ENCODE measurements at places on chromosomes 2 and 18.
A peak's percentile ranks its signal among the peaks of the same experiment; 100 is the strongest.

GRCh38 chr2:156792242-156792840 lies 356.2 kb downstream of the GPD2 start:
- no peak for DNase-seq

- DNase-seq: no peak
Measured at GRCh38 chr2:152730591-152731333, 12.3 kb downstream of the ARL6IP6 start.

DNA sequence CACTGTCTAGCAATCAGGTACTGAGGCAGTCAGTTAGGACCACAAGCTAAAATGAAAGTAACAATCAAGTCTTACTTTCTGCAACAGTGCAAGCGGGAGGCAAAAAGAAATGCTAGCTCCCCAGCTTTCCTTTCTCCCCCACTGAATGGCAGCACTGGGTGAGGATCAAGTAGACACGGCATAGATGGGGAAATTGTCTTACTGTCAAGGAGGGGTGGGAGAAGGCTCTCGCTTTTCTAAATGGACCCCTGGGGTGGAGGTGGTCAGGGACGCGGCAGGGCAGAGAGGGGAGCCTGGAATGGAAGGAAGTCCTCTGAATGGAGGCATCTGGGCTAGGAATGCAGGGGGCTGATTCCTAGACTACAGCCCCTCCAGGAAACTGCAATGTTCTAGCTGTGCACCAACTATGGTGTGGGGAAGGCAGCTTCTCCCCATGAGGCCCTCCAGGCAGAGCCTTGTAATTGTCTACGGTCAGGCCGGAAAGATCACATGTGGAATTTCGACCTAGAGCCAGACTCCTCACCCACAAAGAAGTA lies 24.3 kb downstream of the METTL8 start:
- no peak for DNase-seq

GRCh38 chr2:218885981-218886947 lies 5.6 kb downstream of the WNT10A start:
- no peak for DNase-seq

GRCh38 chr2:17620841-17621240 lies 80.3 kb downstream of the VSNL1 start:
- no peak for DNase-seq

- DNase-seq: no peak
Measured at GRCh38 chr2:180520921-180521581, 459.4 kb upstream of the UBE2E3 start.

DNA sequence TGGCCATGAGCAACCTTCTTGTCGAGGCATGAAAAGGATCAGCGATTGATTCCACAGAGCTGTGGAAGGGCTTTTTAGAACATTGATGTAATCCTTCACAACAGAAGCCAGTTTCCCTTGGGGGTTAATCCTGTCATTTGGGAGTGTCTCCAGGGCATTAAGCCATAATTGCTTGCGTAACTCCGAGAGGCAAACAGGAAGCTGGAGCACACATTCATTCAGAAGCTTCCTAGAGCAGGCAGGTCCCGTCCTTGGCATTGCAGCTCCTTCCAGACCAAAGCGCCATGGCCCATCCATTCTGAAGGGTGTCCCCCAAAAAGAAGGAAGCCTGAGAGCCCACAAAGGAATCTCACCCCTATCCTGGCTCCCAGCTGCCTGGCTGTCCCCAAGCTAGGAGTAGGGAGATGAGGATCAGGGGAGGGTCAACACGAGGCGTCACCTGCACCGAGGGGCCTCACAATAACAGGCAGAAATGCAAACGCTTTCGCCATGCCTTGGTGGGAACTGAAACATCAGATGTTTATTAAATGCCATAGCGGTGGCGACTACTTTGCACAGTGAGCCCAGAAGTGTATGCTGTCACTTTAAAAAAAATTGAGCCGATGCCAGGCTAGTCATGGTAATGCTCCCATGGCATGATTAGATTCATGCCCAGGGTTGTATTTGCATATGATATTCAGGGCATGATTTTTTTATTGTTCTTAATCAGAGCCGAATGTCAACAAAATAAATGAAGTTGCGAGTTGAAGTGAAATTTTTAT lies 339.4 kb downstream of the BCL11A start:
- DNase-seq: no peak

- no peak for DNase-seq
Measured at GRCh38 chr2:173033084-173033483, 42.6 kb upstream of the MAP3K20 start.

DNA sequence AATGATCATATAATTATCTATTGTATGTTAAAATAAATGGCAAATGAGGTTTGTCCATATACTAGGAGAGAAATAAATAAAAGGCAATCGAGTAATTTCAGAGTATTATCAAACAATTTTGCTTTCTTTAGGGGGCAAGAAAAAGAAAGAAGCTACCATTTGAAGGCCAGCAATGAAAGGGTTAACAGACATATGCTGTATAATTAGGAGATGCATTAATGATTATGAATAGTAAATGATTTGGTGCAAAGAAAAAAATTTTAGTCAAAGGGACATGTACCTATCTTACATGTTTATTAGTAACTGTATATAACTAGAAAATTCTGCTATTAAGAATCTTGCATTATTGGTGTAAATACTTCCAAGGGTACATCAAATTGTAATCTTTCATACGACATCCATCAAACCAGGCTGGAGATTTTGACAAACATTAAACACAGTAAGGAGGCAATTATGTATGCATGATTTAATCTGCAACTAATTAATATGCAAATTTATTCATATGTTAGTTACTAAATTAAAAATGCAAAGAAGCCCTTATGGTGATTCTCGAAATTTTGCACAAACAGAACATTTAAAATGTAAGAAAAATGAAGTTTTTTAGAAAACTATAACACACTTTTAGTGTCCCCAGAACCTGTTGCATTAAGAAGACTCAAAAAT lies 251.4 kb downstream of the TCF4 start:
- no peak for DNase-seq

GRCh38 chr2:79982445-79982844 lies 322.1 kb downstream of the LRRTM1 start:
- no peak for DNase-seq

DNA sequence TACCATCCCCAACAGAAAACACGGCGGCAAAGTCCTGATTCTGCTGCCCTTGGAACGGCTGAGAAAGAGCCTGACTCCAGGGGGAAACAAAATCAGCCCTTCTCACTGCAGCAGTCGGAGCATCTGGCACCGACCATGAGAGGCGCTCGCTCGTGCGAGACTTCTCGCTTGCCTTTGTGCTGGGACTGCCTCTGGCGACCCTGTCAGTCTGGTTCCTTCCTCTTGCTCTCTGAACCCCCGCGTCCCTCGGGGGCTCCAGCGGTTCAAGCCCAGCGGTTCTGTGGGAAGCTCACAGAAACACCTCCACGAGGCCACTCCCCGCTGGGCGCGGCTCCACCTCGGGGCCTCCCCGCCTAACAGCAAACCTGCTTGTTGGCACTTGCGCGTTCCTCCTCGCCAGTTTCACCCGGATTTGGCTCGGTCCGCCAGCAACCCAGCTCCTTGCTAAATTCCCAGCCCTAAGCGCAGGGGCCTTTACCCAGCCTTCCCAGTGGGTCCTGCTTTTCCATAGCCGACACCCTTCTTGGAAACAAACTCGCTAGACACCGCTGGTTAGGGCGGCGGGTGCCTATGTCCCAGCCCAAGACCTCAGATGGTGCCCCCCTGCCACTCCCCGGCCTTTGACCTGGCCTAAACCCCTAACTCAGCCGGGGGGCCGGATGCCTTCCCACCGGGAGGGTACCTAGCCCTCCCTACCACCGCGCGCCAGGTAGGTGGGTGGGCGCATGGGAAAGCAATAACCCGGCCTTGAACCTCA lies 2.2 kb downstream of the RND3 start:
- peak; percentile 42 for DNase-seq

GRCh38 chr2:113972766-113973165 lies 82.9 kb downstream of the ACTR3 start:
- DNase-seq: no peak

DNA sequence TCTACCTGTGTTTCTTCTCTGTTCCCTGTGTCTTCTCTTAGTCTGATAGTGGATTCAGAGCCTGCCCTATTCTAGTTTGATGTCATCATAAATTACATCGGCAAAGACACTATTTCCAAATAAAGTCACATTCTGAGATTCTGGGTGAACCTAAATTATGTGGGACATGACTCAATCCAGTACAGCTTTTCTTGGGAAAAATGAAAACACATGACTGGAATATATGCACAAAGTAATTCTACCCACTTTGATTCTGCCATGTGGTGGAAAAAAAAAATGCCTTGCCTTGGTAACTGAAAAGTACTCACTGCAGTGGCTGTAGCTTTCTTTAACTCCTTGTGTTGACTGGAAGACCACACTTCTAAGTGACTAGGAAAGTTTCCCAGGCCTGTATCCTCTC lies 73.7 kb downstream of the LRATD1 start:
- DNase-seq: no peak

GRCh38 chr2:1553671-1554295 lies 140.5 kb downstream of the TPO start:
- no peak for DNase-seq

All from omental fat pad (tissue), 4 donors.